Fibroblast of skin of right quadriceps (primary cell): ENCODE measurements at places on chromosomes 2 and 18.

- DNase-seq = no peak
Observed at GRCh38 chr2:12017499-12018157, 271.2 kb downstream of the LPIN1 start.

- no peak for DNase-seq
Observed at GRCh38 chr2:134714228-134714627, 4.6 kb downstream of the TMEM163 start.

DNA sequence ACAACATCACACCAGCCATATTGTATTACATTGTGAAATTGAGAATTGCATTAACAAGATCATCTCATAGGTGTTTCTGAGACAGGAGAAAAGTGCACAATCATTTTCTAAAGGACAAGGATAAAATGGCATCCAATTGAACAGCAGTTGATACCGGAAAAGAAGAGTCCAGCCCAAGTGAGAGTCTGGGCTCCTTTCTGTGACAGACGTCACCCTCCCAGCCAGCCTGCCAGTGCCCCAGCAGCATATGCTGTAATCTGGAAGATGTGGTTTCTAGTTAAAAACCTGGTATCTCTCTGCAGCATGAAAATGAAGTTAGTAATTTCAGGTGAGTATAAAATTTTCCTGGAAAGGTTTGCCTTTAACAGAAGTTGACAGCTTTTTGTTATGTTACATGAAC is 1531.7 kb upstream of the PIK3C3 start:
- no peak for DNase-seq

GRCh38 chr2:174840436-174840835 is 76.2 kb upstream of the CHRNA1 start:
- DNase-seq = peak; percentile 88

- DNase-seq = peak; percentile 89
Observed at GRCh38 chr2:200405599-200406298, 99.3 kb downstream of the SPATS2L start.

DNA sequence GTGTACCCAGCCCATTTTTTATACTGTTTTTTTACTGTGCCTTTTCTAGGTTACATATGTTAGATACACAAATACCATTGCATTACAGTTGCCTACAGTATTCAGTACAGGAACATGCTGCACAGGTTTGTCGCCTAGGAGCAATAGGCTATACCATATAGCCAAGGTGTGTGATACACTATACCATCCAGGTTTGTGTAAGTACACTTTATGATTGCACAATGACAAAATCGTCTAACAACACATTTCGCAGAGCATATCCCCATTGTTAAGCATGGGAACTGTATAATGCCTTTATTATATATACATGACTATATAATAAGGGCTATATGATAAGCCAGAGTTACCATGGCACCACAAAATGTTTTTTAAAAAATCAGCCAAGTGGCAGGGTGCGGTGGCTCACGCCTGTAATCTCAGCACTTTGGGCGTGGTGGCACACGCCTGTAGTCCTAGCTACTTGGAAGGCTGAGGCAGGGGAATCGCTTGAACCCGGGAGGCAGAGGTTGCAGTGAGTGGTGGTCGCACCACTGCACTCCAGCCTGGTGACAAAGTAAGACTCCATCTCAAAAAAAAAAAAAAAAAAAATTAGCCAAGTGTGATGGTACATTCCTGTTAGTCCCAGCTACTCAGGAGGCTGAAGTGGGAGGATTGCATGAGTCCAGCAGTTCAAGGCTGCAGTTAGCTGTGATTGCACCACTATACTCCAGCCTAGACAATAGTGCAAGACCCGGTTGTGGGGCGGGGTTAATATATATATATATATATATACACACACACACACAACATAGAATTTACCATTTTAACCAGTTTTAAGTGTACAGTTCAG is 2.8 kb upstream of the CENPA start:
- no peak for DNase-seq

- DNase-seq = no peak
Observed at GRCh38 chr18:65606551-65607130, 144.2 kb upstream of the CDH7 start.

DNA sequence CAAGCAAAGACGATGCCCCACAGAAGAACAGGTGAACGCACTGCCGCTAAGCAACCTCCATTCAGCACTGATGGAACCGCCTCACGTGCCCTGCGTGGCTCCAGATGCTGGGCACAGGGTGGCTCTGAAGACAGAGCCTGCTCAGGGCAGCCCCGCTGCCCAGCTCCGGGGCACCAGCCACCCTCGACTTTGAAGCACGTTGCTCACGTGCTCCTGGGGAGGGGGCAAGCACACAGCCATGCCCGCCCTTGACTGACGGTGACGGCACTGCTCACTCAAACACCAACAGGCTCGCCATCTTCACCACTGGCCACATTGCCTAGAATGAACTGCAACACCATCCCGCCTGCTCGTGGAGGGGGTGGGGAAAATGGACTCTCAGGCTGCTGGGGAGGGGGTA is 251.3 kb downstream of the HDAC4 start:
- DNase-seq = no peak

GRCh38 chr18:22623513-22623912 is 205.8 kb upstream of the CTAGE1 start:
- no peak for DNase-seq

DNA sequence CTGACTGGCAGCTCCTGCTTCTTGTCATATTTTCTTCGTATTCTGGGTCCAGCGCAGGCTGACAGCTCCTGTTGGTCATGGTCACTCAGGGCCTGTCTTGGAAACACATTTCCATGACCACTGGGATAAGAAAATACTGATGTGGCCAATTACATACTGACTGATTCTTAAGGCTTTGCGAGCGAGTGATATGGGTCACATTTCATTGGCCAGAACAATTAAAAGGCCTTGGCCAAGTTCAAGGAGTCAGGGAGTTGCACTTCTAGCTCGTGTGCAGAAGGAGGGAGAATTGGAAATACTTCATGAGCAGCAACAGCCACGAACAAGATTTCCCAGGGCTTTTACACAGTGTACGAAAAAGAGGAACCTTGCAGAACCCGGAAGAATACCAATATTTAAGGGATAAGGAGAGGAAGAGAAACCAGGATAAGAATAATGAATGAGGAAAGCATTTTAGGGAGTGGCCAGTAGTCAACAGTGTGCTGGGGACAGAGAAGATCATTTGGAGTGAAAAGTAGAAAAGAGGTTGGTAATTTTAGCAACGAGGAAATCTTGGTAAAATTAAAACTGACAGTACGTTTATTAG is 149.5 kb downstream of the ATP9B start:
- no peak for DNase-seq

DNA sequence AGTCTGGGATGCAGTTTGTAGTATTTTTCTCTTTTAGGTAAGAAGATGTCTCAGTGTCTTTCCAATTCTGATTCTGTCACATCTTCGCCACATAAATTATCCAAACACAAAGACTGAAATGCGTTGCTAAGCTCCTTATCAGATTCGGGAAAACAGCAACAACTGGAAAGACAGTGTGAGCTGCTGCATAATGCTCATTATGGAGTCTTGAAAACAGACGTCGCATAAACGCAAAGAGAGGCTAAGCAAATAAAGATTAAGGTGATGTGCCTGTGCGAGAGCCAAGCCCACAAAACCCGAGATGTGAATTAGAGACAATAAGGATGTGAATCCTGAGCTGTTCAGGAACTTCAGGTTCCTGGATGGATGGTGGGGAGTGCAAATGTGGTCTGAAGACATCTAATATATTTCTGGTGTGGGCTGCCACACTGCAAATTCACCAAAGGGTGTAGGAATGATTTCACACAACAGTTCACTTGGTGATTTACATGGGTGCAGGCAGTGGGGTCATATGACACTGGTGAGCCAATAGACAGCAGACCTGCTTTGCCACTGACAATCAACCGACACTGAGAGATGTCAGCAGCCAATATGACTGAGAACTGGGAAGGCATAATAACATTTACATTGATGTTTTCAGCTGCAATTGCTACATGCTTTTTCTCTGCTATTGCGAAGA is 195.8 kb downstream of the MTX2 start:
- no peak for DNase-seq

- no peak for DNase-seq
Observed at GRCh38 chr2:181300600-181301291, 156.4 kb upstream of the ITGA4 start.

- DNase-seq = peak; percentile 89
Observed at GRCh38 chr2:18599509-18600254, 10.3 kb upstream of the NT5C1B start.

DNA sequence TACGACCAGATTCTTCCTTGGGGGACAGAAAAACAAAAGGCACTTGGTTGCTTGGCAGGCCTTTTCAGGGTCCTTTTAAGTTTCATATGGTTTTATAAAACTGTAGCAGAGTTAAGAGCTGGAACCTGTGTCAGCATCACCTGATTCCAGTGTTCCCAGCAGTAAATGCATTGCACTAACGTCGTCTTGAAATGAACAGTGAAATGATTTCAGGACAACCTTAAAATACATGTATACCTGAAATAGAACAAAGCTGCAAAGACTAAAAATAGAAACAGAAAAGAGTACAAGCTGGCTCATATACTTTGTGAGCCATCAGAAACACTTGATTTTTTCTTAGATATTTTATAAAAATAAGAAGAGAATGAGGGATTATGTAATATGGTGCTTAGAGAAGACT is 51.9 kb downstream of the ACSL3 start:
- DNase-seq = no peak

DNA sequence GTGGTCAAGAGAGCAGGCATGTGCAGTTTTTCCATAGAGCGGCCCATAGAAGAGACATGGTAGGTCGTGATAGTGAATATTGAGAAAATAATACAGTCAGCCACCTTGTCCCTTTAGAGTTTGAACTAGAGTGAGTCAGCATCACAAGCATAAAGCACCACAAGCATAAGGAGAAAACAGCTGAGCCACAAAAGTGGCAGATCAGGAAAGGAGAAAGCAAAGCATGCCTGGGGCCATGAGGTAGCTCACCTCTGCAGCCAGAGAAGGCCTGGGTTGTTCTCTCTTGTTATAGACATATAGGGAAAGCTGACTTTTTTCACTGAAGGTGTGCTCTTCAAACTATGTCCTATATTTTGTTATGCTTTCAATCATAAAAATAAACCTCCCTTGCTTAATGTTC is 879.0 kb downstream of the DSC3 start:
- no peak for DNase-seq

GRCh38 chr2:217593732-217594131 is 409.1 kb downstream of the TNS1 start:
- DNase-seq = no peak
